ENCODE measurements at places on chromosomes 13 and 19.

- no peak for DNase-seq
Observed at GRCh38 chr13:49042476-49042875, 66.8 kb downstream of the FNDC3A start.

- DNase-seq: no peak
Observed at GRCh38 chr13:51778392-51778791, 25.6 kb downstream of the DHRS12 start.

- no peak for DNase-seq
Observed at GRCh38 chr19:30111021-30111855, 169.2 kb downstream of the URI1 start.

- DNase-seq: peak; percentile 45
Observed at GRCh38 chr19:1651568-1652291, 685 bp downstream of the TCF3 start.

- no peak for DNase-seq
Observed at GRCh38 chr13:91520952-91521351, 122.5 kb downstream of the GPC5 start.

Measured in AG08395 (cell line).